ENCODE measurements at places on chromosomes 11 and 22.

DNA sequence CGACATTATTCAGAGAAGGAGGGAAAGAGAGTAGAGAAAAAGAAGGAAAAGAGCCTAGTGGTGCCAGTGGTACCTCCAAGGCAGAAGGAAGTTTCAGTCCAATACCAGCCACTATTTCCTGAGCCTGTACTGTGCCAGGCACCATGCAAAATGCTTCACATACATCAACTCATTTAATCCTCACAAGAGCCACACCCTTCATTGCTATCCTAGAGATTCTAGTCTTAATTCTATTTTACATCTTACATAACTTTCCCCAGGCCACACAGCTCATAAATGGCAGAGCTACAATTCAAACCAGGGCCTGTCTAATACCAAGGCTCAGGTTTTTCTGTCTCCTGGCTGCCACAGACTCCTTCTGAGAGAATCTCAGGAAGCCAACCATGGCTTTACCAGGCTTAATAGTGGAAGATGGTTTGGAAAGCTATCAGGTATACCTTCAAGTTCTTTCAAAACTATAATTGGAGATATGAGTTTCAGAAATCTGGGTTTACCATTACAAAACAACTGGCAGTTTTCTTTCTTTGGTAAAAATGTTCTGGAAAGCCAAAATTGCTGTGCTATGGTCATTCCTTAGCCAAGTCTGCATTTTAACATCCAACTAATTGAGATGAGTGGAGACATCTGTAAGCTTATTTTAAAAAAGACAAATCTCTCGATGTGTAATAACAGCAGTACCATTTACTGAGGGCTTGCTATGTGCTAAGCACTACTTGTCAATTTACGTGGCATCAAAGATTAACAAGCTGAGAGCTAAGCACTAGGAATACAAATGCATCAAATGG lies 225.1 kb upstream of the PITPNB start:
- no peak for DNase-seq

DNA sequence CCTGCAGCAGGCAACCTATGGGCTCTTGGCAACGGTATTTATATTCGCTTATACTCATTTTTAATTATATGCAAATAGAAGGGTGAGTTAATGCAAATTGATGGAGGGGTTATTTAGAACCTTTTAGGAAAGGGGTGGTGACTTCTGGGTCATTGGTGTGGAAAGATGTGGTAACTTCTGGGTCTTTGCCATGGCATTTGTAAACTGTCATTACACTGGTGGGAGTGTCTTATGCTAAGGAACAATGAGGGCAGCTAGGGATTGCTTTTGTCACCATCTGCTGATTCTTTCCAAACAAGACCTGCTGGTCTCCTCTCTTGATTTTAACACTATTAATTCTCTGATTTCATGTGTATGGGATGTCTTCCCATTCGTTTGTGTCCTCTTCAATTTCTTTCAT lies 11.7 kb upstream of the KAT5 start:
- DNase-seq, result no peak

DNA sequence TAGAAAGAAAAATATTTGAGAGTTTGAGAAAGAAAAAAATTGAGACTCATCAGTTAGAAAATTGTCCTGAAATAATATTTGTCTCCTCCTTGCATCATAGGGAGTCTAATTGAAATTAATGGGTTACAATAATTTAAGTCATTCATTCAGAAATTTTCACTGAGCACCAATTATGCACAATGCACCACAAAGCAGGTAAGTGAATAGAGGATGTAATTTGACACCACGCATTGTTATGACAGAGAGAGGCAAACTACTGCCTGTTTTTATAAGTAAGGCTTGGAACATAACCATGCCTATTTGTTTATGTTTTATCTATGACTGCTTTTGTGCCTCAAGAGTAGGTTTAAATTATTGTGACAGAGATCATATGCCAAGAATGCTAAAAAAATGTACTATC lies 537.9 kb upstream of the FAT3 start:
- DNase-seq, result no peak

GRCh38 chr11:34426766-34427185 lies 12.0 kb upstream of the CAT start:
- DNase-seq, result no peak

DNA sequence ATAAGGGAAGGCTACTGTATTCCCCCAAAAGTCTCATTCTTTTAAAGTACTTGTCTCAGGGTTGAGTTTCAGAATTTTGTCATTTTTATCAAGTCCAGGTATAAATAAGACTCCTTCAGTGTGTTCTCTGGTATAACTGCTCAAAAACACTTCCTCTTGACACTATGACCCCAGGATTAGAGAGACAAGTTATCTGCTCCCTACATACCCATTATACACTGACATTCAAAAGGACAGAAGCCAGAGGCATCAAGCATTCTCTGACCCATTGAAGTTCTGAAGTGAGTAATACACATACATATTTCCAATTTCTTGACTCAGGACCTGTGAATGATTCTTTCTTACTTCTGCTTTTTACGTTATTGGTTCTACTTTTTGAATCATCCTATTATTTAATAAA lies 447.8 kb upstream of the CNTN5 start:
- no peak for DNase-seq

DNA sequence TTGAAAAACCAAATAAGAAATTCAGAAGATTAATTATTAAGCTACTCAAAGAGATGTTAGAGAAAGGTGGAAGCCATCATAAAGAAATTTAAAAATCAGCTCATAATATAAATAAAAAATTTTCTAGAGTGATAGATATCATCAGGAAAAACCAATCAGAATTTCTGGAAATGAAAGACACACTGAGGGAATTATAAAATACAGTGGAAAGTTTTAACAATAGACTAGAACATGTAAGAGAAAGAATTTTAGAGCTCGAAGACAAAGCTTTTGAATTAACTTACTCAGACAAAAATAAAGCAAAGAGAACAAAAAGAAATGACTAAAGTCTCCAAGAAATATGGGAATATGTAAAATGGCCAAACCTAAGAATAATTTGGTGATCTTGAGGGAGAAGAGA lies 1926.9 kb upstream of the RAG2 start:
- DNase-seq, result no peak

DNA sequence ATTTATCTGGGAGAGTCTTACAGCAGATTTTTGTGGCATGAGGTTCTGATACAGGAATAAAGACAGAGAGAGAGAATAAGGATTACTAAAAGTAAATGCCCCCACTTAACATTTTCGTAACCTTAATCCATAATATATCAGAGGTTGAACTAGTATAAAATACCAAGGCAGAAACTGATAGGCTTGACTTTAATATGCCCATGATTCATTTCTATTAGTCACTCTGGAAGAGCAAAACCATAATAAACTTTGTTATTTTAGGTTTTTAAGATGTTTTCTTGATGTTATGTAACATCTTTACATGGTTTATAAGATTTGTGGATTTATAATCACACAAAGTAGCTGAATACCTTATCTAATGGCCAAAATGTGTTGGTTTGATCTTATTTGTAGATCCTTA lies 19.1 kb downstream of the GUCY1A2 start:
- DNase-seq, result no peak

DNA sequence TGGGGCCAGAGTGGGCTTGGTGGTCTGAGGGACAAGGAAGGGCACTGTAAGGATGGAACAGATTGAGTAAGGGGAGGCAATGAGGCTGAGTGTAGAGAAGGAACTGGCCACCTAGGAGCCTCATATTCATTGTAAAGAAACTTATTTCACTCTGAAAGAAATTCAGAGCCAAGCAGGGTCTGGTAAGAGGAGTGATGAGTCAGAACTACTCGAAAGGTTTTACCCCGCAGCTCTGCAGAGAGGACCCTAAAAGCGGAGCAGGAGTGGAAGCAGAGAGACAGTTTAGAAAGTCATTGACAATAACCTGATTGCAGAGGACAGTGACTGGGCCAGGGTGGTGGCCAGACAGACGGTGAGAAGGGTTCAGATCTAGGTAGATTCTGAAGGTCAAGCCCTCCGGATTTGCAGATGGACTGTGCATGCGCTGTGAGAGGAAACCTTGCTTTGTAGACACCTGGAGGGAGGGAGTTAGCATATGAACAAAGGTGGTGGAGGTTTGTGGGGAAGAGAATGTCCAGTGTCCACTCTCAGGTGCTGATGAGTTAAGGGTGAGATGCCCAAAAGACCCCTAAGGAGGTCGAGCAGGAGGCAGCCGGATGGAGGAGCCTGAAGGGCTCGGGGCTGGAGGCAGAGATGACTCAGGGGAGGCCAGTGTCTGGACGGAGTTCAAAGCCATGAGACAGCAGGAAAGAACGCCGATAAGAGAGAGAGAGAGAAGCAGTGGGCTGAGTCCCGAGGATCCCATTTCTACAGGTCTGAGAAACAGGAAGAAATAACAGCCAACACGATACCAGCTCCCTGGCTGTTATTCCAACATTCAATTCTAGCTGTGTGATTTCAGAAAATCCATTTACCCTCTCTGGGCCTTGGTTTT lies 546.0 kb downstream of the BRD1 start:
- no peak for DNase-seq

- DNase-seq, result no peak
Measured at GRCh38 chr11:60870733-60871377, 3.5 kb downstream of the ZP1 start.

GRCh38 chr11:130177782-130178181 lies 18.2 kb downstream of the ST14 start:
- no peak for DNase-seq

DNA sequence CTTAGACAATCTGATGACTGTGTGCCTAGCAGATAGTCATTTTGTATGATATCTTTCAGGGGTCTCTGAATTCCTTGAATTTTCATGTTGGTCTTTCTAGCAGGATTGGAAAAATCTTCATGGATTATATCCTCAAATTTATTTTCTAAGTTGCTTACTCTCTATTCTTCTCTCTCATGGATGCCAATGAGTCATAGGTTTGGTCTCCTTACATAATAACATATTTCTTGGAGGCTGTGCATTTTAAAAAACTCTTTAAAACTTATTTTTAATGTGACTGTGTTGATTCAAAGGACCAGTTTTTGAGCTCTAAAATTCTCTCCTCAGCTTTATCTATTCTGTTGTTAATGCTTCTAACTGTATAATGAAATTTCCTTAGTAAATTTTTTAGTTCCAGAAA lies 198.7 kb downstream of the AASDHPPT start:
- DNase-seq, result no peak

- no peak for DNase-seq
Measured at GRCh38 chr22:23032658-23033057, 37.7 kb upstream of the GNAZ start.

Data from hippocampal formation (tissue), 2 donors.